ENCODE measurements at places on chromosomes 2 and 18.

DNA sequence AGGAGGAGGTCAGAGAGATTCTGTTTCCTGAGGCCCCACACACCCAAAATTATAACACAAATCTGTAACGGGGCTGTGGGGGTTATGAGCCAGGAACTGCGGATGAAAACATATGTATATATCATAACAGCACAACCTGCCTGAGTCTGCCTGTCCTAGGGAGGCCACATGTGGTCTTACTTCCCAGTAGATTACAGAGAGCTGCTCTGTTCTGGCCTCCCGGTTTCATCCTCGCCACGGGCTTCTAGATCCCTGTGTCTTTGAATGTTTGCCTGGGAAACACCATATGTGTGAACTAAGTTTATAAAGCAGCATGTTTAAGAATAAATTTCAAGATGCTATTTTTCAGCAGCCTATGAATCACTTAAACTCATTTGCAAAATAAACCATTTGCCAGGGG is 124.0 kb downstream of the TMEM200C start:
- DNase-seq = no peak

DNA sequence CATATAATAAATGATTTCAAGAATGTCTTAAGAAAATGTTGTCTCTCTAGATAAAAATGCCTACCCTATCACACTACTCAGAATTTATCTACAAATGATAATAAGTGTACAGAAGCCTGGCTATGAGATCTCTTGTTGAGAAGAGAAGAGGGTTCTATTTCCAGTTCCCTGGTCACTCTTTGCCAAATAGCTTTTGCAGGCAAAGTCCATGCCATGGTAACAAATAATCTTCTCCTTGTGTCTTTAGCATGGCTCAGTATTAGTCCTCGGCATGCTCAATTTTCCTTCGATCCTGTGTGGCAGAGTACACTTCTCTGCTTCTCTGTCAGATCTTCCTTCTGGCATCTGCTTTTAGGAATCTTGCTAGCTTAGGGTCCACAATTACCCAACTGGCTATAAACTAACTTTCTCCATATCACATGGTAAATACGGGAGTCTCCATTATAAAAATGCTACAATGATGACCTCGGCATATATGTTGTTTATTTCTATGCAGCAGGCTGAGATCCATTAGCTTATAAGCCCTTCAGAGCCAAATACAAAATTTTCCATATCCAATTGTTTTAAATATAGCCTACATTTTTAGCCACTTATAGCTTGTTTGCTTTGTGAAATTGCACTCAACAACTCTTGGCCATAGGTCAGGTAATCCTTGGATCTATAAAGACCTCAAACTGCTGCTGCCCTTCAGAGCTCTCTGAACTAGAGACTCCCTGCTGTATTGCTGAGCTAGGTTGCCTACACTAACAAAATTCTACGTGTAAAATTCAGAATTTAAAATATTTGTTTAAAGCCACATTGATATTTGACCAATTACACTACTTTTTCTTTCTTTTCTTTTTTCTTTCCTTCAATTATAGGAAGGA is 157.5 kb downstream of the FSIP2 start:
- no peak for DNase-seq

- DNase-seq = no peak
Measured at GRCh38 chr2:165863810-165864261, 69.8 kb upstream of the GALNT3 start.

DNA sequence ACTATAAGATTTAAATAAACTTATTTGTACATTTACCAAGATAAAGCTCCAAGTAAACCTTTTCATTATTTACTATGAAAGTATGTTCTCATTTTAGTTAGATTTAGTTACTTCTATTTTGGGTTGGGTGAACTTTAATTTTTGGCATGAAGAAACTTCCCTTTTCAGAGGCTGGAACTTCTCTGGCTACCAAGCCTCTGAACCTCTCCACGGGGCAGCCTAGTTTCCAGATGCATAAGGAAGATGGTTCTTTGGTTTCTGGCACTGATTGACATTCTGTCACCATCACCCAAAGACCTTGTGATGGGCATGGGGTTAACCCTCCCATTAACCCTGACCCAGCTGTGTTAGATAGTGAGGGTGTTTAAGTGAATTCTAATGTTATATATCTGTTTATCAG is 17.1 kb downstream of the PSD4 start:
- DNase-seq = no peak

- DNase-seq = no peak
Measured at GRCh38 chr2:223123855-223124610, 72.0 kb downstream of the KCNE4 start.

- no peak for DNase-seq
Measured at GRCh38 chr18:32566960-32567359, 96.3 kb upstream of the GAREM1 start.

DNA sequence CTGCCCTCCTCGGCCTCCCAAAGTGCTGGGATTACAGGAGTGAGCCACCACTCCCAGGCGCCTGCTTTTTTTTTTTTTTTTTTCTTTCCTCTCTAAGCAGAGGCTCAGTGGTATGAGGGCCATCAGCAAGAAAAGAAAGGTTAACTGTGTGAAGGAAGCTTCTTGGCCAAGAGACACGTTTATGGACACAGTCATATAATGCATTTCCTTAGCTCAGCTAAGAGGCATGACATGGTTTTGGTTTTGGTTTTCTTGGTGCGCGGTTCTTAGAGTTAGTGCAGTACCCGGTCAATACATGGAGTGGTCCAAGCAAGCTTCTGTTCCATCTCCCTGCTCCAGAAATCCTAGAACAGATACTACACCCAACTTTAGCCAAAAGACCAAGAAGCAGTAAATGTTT is 42.6 kb downstream of the RALBP1 start:
- no peak for DNase-seq

DNA sequence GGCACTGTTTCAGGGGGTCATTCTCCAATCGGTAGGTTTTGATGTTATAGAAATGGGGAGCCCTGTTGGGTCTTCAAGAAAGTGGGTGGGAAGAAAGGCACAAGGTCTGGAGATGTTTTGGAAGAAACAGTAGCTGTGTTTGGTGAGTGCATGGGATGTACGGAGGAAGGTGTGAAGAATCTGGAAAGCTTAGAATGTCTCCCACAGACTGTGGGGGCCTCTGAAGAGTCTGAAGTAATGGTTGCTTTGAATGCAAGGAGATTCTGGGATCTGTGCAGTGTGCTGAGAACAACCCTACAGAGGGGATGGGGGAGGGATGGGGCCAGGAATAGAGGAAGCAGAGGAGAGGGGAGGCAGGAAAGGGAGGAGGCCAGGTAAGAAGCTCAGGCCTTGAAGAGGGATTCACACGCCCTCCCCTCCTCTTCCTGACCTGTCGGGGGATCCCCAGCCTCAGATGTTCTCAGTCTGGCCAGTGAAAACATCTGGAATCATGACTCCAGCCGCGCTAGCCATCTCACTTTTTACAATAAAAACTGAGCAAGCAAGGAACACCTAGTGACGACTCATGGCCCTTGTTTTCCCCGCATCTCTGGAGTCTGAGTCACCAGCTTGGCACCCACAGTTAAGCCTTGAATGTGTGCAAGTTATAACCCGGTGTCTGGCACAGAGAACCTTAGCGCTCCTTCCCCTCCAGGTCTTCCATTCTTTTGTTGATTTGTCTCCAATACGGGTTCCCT is 74.2 kb downstream of the SH3BP4 start:
- DNase-seq = peak; percentile 61

- DNase-seq = no peak
Measured at GRCh38 chr2:26269571-26270158, 24.9 kb downstream of the HADHB start.

DNA sequence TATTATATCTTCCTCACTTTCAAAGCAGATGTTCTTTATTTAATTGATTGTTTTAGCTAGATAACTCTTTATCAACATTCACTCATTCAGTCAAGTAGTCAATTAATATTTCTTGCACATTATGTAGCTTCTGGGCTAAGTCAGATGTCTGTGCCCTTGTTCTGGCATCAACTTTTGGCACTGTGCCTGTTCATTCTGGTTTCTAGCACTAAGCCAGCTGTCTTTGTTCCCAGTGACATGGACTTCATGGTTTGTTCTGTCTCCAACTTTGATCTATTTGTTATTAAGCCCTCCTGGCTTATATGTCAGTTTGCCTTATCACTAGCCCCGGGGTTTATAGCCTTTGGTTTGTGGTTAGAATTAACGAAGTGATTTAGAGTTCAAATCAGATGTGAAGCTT is 247.9 kb upstream of the SYT4 start:
- DNase-seq = peak; percentile 83

GRCh38 chr2:110873056-110873502 is 140.7 kb downstream of the ACOXL start:
- no peak for DNase-seq

DNA sequence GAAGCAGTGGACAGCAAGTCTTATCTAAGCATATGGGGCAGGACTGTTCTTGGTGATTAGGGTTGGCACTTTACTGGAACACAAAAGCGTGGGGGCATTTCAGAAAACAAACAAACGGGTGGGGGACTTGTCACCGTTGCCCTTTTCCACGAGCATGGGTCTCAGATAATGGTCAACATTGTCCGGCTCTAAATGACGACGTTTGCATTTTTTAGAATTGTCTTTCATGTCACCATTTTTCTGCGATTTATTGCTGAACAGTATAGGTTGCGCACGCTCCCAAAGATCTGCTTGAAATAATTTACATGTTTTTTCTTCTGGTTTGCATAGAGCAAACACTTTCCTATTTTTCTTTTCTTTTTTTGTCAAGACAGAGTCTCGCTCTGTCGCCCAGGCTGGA is 46.6 kb upstream of the TBC1D8 start:
- no peak for DNase-seq

DNA sequence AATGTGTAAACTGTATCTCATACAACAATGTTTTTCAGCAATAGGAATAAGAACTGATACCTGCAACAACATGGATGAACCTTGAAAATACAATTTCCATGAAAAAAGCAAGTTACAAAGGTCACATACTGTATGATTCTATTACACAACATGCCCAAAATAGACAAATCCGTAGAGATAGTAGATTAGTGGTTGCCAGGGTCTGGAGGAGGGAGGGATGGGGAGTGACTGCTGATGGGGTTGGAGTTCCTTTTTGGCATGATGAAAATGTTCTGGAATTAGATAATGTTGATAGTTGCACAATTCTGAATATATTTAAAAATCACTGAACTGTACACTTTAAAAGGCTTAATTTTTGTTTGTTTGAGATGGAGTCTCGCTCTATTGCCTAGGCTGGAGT is 33.8 kb downstream of the UBXN4 start:
- DNase-seq = no peak

DNA sequence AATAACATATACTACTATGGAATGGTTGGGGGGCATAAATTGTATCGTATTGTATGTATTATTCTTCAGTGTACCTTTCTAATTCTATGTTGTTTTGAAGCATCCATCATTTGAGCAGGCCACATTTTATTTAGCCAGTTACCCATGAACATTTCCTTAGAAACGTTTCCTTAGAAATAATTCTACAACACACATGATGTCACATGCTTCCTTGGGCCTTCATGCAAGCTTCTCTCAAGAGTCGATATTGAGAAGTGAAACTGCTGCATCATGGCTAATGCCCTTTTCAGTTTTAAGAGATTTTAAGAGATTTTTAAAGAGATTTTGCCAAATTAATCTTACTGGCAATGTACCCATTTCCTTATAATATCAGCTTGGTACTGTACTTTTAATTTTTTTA is 63.9 kb downstream of the ALPK2 start:
- DNase-seq = no peak

All from NCI-H446 (cell line).